SK-MEL-5 (cell line): ENCODE measurements at places on chromosomes 4 and X.

GRCh38 chr4:1277667-1278665, 11.7 kb upstream of the MAEA start:
- DNase-seq, result no peak

GRCh38 chr4:159395693-159396092, 292.8 kb downstream of the RAPGEF2 start:
- DNase-seq, result peak; percentile 94

DNA sequence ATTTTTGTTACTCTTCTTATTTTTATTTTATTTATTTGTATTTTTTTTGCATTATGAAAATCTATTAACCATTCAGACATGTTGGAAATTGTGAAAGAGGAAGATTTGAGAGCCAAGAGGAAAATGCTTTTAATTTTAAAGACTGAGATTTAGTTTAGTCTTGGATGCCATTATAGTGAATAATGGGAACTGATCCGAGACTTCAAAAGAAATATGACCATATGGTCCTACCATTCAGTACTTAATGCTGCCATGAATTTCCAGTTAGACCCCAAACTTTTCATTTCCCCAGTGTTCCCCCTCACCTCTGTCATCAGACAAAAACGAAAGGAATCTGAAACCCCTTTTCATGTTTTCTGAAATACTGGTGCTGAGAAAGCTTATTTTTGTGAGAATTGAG, 95.5 kb downstream of the TENM3 start:
- DNase-seq, result no peak

DNA sequence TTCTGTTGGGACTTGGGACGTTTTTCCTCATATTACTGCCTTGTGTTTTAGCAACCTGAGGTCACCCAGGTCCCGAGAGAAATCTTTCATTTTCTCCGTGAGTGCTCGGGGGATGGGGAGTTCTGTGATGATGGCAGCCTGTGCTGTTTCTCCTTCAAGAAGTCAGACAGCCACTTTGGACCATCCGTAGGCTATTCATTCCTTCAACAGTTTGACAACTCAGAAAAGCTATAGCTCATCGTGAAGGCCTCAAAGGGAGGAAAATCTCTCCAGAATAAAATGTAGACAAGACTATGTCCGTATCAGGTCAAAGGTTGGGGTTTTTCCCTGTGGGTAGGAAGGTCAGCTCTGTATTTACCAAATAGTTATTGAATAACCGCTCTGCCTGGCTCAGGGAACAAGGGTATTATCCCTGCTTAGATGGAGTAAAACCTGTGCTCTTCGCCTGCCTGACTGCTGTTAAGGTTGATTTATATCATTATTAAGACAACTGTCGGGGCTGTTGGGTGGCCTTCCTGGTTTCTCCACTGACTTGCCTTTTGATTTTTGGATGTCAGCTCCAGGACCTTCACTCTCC, 36.6 kb downstream of the FAM114A1 start:
- no peak for DNase-seq

GRCh38 chr4:82043809-82044137, 330.0 kb downstream of the HNRNPD start:
- no peak for DNase-seq

DNA sequence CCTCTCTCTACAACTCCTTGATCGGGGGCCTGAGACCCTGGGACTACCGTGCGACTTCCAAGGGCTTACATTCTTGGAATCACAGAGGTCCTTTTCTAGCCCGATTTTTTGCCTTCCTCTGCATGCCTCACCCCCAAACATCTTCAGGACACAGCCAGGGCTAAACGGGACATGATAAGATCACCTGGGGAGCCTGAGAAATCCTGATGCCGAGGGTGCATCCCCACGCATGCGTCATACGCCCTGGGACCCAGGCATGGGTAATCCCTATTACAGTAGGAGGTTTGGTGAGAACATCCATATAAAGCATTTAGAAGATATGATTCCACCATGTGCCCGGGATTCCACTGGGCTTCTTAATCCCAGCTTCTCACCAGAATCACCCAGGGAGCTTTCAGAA, 77.1 kb downstream of the DCTD start:
- no peak for DNase-seq

GRCh38 chr4:114393295-114394038, 205.1 kb upstream of the UGT8 start:
- no peak for DNase-seq

- no peak for DNase-seq
Observed at GRCh38 chr4:122946142-122946541, 23.7 kb upstream of the NUDT6 start.

GRCh38 chr4:53815281-53815680, 224.0 kb upstream of the LNX1 start:
- no peak for DNase-seq

DNA sequence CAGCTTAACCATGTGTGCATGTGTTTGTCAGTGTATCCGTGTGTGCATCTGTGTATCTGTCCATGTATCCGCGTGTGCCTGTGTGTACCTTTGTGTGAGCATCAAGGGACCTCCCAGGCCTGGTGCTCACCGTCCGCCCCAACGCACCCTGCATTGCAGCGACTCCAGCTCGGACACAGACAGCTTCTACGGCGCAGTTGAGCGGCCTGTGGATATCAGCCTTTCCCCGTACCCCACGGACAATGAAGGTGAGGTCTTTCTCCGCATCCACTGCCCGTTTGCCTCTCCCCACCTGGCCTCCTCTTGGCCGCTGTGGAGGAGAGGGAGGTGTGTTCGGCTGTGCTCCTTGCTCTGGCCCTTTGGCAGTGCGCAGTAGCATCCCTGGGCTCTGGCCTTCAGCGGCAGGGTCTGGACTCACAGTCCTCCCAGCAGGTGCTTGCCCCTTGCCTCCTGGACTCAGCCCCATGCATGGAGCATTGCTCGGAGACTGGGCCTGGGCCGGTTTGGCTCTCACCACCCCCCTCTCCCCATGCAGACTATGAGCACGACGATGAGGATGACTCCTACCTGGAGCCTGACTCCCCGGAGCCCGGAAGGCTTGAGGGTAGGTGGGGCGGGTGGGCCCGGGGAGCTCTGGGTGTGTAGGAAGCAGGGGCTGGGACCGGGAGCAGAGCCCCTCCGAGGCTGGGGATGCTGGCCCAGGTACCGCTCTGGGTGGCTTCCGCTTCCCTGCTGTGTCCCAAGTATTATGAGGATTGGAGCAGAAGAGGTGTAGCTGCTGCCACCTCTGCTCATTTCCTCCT, 16.4 kb upstream of the ADD1 start:
- no peak for DNase-seq

GRCh38 chr4:189364032-189364449, 576.6 kb upstream of the FRG1 start:
- DNase-seq, result no peak

- peak; percentile 83 for DNase-seq
Observed at GRCh38 chr4:56799824-56800756, 21.4 kb downstream of the SPINK2 start.

- DNase-seq, result no peak
Observed at GRCh38 chrX:75151827-75152592, 4.1 kb downstream of the ABCB7 start.

DNA sequence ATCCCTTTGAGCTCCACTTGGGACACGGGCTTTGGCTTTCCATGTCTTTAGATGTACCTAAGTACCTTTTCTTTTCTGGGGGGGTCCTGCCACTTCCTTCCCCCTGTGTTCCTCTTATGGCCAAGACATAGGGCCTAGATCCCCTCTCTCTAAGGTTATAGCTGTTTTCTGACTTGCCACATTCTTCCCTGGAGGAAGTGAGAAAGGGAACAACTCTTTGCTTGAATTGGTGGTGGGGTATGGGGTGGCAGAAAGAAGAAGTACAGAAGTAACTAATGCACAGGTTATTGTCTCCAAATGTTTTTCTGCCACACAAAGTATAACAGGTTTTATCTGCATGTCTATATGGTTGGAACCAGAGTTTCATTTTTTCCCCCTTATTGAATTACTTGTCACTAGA, 29.7 kb upstream of the DIPK2B start:
- no peak for DNase-seq

GRCh38 chrX:155956649-155957048, 40.8 kb upstream of the IL9R start:
- no peak for DNase-seq

DNA sequence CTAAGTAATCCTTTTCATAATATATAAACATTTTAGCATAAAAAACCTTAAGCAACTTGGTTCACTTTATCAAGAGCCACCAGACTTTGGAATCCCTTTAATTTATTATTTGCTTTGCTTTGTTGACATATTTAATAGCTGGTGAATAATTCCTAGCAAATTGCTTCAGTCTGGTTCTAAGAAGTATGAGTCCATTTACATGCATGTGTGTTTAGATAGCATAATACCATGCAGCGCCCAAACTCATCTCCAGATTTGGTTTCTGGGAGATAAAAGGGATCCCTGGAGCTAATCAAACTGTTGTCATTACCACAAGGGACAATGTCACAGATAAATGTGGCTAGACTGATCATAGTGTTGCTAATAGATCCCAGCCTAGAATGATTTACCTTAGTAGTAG, 111.8 kb downstream of the TMEM144 start:
- no peak for DNase-seq

DNA sequence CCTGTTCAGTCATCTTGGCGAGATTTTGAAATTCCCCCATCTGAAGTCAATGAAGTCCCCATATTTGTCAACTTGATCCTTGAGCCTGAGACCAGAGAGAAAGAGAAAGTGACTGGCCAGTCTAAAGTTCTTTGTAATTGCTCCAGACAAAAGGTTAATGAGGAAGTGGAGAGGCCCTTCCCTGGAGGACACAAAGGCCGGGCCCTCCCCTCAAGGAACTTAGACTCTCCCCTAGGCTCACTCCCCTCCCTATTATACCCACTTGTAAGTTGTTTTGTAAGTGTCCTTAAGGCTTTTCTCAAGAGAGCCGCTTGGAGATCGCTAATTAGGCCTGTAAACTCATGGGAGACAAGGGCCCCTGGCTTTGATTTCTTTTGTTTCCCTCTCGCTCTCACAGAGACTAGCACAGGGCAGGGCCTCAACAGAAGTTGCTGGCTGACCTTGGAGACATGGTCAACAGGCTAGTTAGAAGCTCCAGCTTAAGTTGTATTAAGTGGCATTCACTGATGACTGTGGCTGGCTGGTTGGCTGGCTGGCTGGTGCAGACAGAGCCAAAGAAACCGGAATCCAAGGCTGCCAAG, 20.3 kb upstream of the GPC4 start:
- DNase-seq, result no peak

DNA sequence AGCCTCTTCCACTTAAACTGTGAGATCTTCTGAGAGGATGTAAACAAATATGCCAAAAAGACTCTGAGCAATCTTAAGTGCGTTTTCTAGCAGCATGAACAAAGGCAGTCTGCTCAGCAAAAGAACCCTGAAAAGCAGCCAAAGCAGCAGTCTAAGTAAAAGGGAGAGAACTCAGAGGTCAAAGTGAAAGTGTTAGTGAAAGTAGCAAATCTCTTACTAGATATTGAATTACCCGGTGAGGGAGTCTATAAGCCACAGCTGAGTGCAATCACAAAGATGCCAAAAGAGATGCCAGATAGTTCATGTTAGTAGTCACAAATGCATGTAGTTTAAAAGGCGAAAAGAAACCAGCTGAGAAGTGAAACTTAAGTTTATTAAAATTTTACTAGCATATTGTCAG, 7.9 kb upstream of the GNRHR start:
- no peak for DNase-seq

DNA sequence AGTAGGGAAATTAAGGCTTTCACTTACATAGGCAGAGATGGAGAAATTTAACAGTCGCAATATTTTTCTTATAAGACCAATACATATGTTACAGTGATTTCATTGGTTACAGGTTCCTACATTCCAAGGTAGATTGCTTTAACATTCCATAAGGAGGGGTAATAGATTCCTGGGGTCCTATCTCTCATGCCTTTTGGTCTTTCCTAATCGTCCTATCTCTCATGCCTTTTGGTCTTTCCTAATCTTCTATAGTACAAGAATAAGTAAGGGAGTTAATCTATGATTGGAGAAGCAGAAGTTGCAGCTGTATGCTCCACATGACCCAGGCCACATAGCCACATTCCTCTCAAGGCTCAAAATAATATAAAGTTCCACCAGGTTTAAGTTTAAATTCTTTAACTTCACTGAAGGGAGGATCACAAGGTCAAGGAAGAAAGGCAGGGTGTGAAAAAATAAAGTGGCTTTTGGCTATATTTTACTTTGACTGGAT, 285.0 kb upstream of the BOD1L1 start:
- DNase-seq, result no peak

- DNase-seq, result no peak
Observed at GRCh38 chrX:10070714-10071436, 85.9 kb upstream of the CLCN4 start.

DNA sequence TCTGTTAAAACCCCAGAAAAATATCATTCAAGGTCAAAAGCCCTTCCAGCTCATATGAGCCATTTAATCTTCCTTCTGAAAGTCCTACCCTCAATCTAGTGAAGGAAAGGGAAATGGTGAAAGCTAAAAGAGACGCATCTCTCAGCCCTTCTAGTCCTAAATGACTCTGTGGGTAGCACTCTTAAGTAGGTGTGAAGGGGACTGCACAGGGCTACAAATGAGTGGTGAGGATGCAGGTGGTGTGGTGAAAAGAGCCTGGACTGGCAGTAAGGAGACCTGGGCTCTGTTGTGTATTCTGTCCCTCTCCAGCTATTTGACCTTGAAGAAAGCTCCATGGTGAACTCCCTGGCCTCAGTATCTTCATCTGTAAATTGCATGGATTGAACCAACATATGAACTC, 671.8 kb upstream of the DIPK2B start:
- no peak for DNase-seq

- no peak for DNase-seq
Observed at GRCh38 chrX:35439692-35440091, 358.4 kb upstream of the MAGEB16 start.

GRCh38 chr4:149993030-149993429, 85.2 kb upstream of the DCLK2 start:
- DNase-seq, result no peak

GRCh38 chrX:118189628-118190027, 73.0 kb upstream of the KLHL13 start:
- DNase-seq, result no peak

DNA sequence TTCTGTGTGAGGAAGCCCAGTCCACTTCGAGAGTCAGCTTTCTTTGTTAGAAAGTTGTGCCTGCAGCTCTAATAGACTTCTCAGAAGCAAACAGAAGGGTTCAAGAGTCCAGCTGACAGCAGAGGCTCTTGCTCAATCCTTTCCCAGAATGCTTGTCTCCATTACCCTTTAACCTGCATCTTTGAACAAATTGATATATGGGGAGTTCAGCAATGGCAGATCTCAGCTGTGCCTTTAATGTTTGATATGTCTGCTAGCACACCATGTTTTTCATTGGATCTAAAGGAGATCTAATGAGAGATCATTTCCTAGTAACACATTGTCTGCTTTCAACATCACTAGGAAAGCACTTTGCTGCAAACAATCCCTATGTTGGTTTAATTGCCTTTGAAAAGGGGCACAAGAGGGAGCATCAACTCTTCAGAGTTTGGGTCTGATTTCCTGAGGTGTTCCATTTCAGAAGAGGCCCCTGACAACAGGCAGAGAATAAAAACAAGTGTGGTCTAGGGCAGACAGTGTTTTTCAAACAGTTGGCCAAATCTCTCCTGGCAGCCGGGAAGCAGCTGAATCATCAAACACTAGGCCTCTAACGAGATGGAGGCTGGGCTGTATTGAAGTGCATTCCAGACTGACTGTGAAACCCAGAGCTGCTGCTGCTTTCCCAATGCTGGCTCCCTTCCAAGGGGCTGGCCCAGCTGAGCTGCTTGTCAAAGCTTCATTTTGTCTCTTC, 55.5 kb downstream of the LUZP4 start:
- DNase-seq, result peak; percentile 79

GRCh38 chr4:10100734-10101216, 15.8 kb downstream of the WDR1 start:
- peak; percentile 84 for DNase-seq

- no peak for DNase-seq
Observed at GRCh38 chrX:31506928-31507327, 435.1 kb upstream of the FTHL17 start.

- peak; percentile 23 for DNase-seq
Observed at GRCh38 chr4:8320386-8320750, 50.8 kb downstream of the HTRA3 start.
